Fibroblast of mammary gland (primary cell): ENCODE measurements at places on chromosomes 6 and 20.

- no peak for DNase-seq
These were observed 916 bp downstream of the PABPC1L start for GRCh38 chr20:44910690-44911262.

GRCh38 chr6:132888701-132889100 is 74.3 kb downstream of the RPS12 start:
- DNase-seq, result peak; percentile 43

GRCh38 chr6:151773382-151773781 is 34.1 kb upstream of the ESR1 start:
- peak; percentile 10 for DNase-seq

GRCh38 chr6:127031511-127031910 is 87.0 kb upstream of the RSPO3 start:
- peak; percentile 23 for DNase-seq

GRCh38 chr6:84224251-84224650 is 3.2 kb downstream of the CEP162 start:
- no peak for DNase-seq

DNA sequence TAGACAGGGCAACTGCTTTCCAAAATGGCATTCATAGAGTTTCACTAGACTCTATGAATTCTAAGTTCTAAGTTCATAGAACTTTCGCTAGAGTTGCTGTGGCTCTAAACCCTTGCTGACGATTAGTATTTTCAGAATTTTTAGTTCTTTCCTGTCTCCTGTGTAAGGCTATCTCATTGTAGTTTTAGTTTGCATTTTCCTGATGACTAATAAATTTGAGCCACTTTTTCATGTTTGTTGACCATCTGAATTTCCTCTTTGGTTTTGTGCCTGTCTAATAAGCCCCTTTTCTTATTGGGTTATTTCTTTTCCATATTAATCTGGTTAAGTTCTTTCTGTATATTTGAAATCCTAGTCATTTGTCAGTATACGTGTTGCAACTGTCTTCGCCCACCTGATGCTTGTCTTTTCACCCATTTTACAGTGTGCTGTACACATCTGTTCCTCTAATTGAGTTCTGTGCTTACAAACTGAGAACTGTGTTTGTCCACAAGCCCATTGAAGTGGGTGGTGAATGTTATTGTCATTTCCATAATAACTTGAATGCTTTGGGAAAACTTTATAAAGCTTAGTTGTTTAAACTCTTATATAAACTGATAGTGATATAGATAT is 177.7 kb upstream of the CDYL start:
- no peak for DNase-seq

DNA sequence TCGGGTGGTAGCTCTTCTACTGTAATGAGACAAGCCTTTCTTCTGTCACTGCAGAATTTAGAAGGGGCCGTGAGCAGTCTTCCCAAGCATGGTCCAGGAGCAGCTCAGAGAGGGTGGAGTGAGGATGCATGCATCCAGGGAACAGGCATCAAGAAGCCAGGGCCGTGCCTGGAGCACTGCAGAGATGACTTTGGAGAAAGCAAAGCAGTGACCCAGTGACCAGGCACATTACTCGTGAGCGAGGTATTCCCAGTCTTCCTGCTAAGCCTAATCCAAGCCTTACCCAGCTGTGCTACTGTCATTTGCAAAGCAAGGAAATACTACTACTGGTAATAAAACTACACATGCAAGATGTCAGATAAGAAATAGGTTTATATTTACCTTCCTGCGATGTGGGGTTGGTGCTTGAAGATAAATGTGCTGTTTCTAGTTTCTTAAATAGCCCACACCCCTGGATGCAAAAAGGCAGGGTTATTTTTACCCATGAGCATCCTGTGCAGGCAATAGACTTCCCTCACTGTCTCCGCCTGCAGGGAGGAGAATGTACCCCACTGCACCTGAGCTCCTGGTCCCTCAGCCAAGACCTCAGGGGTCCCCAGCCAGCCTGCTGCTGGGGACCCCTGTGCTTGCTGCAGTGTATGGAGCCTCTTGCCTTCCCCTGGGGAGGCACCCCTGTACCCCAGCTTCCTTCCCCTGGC is 62.9 kb downstream of the SSR1 start:
- peak; percentile 19 for DNase-seq

DNA sequence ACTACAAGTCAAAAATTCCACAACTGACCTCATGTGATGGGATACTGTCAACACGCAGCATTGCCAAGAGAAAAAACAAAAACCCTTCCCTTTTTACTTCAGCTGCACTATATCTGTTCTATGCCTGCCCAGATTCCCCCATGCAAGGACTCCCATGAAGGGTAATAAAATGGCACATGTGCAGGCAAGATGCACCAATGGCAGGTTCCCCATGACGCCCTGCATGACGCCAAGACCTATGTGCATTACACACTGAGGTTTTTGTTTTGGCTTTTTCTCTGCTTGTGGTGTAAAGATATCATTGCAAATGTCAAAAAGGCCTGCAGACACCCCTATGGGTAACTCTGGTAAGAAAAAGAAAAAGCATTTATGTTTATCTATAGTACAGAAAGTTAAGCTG is 403.4 kb downstream of the HDGFL1 start:
- DNase-seq, result no peak

- DNase-seq, result no peak
These were observed 595 bp downstream of the REM1 start for GRCh38 chr20:31475472-31476293.

GRCh38 chr6:125444006-125444923 is 142.5 kb upstream of the HDDC2 start:
- DNase-seq, result peak; percentile 1

GRCh38 chr6:31356216-31356945 is 598 bp downstream of the HLA-B start:
- no peak for DNase-seq
